ENCODE measurements at places on chromosomes 1 and 21. TPM values are rescaled to one million over a fixed set of nuclear protein-coding genes. Genes with fewer than 3 reads are reported as not detected.

- H3K27ac ChIP-seq = no peak overlapping the region
- H3K4me3 ChIP-seq = peak overlapping the region; percentile 54
- no peaks in the 10 kb centered on the region for H3K27me3 ChIP-seq
- DNase-seq = peak; percentile 14
- H3K36me3 ChIP-seq = peaks cover 3% of the 10 kb centered on the region
- H3K4me1 ChIP-seq = peaks cover 4% of the 10 kb centered on the region
These were observed 5.8 kb upstream of the CCDC27 start for GRCh38 chr1:3746389-3746829.

DNA sequence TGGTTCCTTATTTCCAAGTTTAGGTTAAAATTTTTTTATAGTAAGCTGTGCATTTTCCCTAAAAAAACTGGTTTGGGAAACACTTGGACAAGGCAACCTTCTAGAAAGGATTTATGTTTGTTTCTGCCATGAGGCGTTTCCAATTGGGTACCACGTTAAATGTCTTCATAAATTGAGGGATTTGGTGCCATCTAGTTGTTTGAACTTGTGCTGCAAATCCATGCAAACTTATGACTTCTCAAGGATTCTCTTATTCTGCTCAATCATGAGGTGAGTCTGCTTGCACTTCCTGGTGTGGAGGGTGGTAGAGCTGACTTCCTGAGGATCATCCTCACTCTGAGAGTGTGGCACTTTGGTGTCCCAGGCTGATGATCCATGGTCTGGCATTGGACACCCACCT lies 123.3 kb downstream of the PCNX2 start:
- no peak overlapping the region for H3K4me3 ChIP-seq
- H3K27me3 ChIP-seq = no peaks in the 10 kb centered on the region
- H3K27ac ChIP-seq = no peak overlapping the region
- no peaks in the 10 kb centered on the region for H3K4me1 ChIP-seq
- DNase-seq = peak; percentile 67
- H3K36me3 ChIP-seq = peaks cover 2% of the 10 kb centered on the region

DNA sequence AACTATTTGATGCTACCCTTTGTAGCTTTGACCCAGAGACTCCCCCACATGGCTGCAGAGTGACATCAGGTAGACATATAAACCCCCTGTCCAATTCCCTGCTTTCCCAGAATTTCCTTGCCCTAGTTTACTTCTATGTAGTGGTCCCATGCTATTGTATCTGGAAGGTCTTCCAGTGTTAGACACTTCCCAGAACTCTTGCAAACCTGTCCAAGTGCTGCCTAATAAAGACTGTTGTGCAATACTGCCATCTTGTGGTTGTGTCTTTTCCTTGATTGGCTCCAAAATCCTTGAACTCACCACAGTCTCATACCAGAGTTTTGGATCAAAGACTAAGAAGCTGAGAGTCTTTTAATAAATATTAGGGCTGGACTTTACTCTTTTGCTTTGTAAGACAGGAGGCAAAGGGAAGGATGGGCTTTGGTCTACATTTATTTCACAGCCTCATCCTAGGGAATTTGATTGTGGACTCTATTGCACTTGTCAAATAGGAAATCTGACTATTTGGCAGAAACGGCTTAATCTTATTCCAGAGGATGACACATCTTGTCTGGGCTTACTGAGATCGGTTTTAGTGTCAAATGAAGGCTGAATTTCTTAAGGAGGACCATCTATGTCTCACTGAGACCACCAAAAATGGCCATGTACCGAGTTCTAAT lies 169.9 kb downstream of the LRRC7 start:
- H3K4me3 ChIP-seq = no peak overlapping the region
- no peak overlapping the region for H3K27ac ChIP-seq
- no peaks in the 10 kb centered on the region for H3K27me3 ChIP-seq

Gene EPHA10
- total RNA-seq = under 0.01 TPM

Gene CA6
- not detected for total RNA-seq
